Stimulated activated naive B cell treated with anti-CD40 and anti-IgM and Interleukin-4, amounts not matched to agents 10 μg/mL and 1 μg/mL and 100 μg/mL, for 72 hours (primary cell): ENCODE measurements at places on chromosomes 5 and 9.

GRCh38 chr5:151094852-151095245 lies 14.0 kb upstream of the TNIP1 start:
- H3K36me3 ChIP-seq, result peaks cover 41% of the 10 kb centered on the region
- peak overlapping the region; percentile 85 for H3K4me3 ChIP-seq
- H3K4me1 ChIP-seq, result peaks cover 92% of the 10 kb centered on the region
- no peaks in the 10 kb centered on the region for H3K27me3 ChIP-seq

DNA sequence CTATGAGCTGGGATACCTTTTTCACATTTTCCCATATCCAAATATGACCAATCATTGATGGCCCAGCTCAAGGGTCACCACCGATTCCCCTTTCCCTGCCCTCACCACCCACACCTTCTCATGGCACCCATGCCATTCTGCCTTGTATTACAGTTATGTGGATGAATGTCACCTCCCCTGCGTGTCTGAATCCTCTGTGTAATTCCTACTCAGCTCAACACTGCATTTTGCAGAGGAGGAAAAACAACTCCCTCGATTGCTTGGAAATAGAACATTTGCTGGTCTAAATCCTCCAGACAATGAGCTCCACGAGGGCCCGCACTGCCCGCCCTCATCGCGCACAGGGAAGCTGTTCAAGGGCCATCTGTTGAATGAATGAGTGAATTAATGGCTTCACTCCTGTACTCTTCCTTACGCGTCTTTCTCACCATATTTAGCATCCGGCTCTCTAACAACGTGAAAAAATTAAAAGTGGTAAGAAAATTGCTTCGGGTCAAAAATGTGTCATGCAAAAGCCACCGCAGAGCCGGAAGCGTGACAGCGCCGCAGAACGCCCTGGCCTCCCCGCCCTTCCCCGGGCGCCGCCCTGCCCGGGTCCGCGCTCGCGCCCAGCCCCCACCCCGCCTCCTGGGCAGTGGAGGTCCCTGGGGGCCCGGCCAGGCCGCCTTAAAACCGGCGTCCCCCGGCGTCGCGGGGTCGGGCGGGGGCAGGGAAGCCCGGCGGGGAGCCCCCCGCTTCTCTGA lies 704 bp downstream of the SUSD1 start:
- H3K36me3 ChIP-seq, result peaks cover 13% of the 10 kb centered on the region
- peaks cover 36% of the 10 kb centered on the region for H3K4me1 ChIP-seq
- DNase-seq, result peak; percentile 56
- H3K27ac ChIP-seq, result peak overlapping the region; percentile 82

- no peak for DNase-seq
- H3K27me3 ChIP-seq, result no peaks in the 10 kb centered on the region
- H3K27ac ChIP-seq, result peak overlapping the region; percentile 98
Measured at GRCh38 chr9:91359734-91360470, 1.8 kb downstream of the AUH start.

DNA sequence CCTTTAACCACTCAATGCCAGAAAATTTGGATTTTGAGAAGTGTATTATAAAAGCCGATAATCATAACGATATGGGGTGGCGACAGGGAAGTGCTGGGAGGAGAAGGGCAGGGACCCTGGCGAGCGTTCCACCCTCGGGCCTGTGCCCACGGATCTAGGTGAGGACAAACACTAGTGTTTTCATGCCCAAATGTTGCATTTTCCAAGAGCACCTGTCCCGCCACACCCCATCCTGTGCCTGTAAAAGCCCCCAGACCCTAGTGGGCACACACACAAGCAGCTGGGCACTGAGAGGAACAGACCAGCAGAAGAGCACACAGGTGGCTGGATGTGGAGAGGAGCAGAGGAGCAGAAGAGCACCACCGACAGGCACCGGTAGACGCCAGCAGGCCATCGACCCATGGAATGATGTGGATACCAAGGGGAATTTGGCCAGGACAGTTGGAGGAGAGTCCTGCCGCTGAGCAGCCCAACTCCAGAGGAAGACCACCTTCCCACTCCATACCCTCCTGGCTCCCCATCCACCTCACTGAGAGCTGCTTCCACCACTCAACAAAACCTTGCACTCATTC lies 315.0 kb downstream of the EDIL3 start:
- H3K27ac ChIP-seq, result no peak overlapping the region
- no peaks in the 10 kb centered on the region for H3K36me3 ChIP-seq
- no peak for DNase-seq
- no peaks in the 10 kb centered on the region for H3K4me1 ChIP-seq
- H3K4me3 ChIP-seq, result no peak overlapping the region

- H3K36me3 ChIP-seq, result no peaks in the 10 kb centered on the region
- H3K4me1 ChIP-seq, result peaks cover 35% of the 10 kb centered on the region
- H3K27ac ChIP-seq, result no peak overlapping the region
- DNase-seq, result peak; percentile 9
- H3K4me3 ChIP-seq, result no peak overlapping the region
Measured at GRCh38 chr9:107024193-107024592, 161.2 kb downstream of the ZNF462 start.

DNA sequence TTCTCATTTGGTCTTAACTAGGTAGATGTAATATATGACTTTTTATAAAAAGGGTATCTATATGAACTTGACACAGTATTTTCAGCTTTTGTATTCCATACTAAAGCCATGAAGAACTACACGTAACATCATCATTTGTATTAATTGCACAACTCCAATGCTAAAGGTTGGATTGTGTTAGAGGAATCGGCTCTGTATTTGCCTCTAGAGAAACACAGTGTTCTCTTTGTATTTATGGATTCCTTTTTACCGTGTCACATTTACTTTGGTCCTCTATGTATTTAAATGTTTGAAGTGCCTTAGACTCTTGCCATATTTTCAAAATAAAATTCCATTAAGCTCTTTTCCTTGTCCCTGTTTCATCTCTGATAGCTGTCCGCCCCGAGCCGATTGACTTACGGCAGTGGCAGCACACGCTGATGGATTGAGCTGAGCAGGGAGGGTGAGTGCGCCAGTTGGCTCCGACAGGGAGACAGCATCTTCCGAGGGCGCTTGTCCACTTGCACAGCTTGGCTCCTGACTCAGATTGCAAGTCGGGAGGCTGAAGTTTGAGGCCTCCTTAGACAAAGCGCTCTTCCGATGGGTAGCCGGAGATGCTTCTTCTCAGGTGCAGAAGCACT lies 95.6 kb upstream of the DMRT1 start:
- H3K27ac ChIP-seq, result no peak overlapping the region
- H3K4me3 ChIP-seq, result no peak overlapping the region
- no peaks in the 10 kb centered on the region for H3K36me3 ChIP-seq

- DNase-seq, result no peak
- no peaks in the 10 kb centered on the region for H3K4me1 ChIP-seq
- H3K36me3 ChIP-seq, result no peaks in the 10 kb centered on the region
- no peak overlapping the region for H3K4me3 ChIP-seq
Measured at GRCh38 chr9:135307300-135307699, 172.3 kb upstream of the PPP1R26 start.

DNA sequence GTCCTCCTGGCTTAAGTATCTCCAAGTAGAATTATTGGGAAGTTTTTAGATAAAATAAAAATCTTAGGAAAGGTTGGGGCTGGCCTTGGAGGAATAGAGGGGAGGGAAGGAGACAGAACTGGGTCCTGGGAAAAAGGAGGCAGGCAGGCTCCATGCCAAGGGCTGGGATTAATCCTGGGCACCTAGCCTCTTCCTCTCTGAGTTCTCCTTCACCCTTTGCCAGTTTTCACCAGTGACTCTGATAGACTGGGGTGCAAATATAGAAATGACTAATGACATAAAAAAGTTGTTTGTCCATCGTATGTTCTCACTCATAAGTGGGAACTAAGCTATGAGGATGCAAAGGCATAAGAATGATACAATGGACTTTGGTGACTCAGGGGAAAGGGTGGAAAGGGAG lies 81.9 kb downstream of the RMI1 start:
- H3K4me3 ChIP-seq, result no peak overlapping the region
- H3K27ac ChIP-seq, result no peak overlapping the region
- peaks cover 27% of the 10 kb centered on the region for H3K27me3 ChIP-seq
- H3K4me1 ChIP-seq, result no peaks in the 10 kb centered on the region
- no peak for DNase-seq

- DNase-seq, result no peak
- H3K27me3 ChIP-seq, result no peaks in the 10 kb centered on the region
- no peak overlapping the region for H3K27ac ChIP-seq
- H3K4me3 ChIP-seq, result no peak overlapping the region
Measured at GRCh38 chr5:18003784-18004183, 369.5 kb downstream of the TAF11L14 start.

- H3K27ac ChIP-seq, result no peak overlapping the region
- peaks cover 52% of the 10 kb centered on the region for H3K27me3 ChIP-seq
- DNase-seq, result no peak
- H3K4me1 ChIP-seq, result no peaks in the 10 kb centered on the region
- no peaks in the 10 kb centered on the region for H3K36me3 ChIP-seq
- no peak overlapping the region for H3K4me3 ChIP-seq
Measured at GRCh38 chr9:109448223-109448622, 49.9 kb downstream of the PTPN3 start.

DNA sequence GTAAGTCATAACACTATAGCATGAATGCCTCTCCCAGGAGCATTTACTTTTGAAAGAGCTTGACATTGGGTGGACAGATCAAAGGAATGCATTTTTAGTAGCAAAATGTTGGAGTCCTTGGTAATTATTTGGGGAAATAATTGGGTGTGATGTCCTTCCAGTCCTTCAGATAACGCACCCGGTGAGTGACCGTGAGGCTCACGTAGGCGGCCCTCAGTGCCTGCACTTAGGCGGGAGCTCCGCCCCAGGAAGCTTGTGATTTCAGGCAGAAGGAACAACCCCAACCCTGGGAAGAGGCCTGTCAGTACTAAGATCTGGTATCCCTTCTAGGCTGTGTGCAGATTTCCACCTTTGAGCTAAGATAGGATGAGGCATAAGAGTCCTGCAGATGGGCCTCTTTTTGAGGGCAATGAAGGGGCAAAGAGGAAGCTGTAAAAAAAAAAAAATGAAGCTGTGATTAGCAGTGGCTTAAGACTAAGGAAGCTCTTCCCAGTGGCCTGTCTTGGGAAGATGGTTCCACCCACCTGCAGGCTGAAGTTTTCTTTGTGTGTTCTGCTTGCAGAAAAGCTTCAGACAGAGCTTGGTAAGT lies 14.9 kb downstream of the BTNL9 start:
- H3K4me1 ChIP-seq, result peaks cover 32% of the 10 kb centered on the region
- peaks cover 84% of the 10 kb centered on the region for H3K27me3 ChIP-seq
- H3K4me3 ChIP-seq, result no peak overlapping the region
- peaks cover 3% of the 10 kb centered on the region for H3K36me3 ChIP-seq

- H3K27me3 ChIP-seq, result no peaks in the 10 kb centered on the region
- H3K4me1 ChIP-seq, result peaks cover 60% of the 10 kb centered on the region
- H3K27ac ChIP-seq, result peak within 1 kb of the TSS; percentile 62
- H3K36me3 ChIP-seq, result peaks cover 69% of the 10 kb centered on the region
Measured at GRCh38 chr9:123355761-123356431, at the start of gene CRB2. CRB2 (plus strand) TSS chr9:123356197; CDS start chr9:123356261, 64 bp downstream.

DNA sequence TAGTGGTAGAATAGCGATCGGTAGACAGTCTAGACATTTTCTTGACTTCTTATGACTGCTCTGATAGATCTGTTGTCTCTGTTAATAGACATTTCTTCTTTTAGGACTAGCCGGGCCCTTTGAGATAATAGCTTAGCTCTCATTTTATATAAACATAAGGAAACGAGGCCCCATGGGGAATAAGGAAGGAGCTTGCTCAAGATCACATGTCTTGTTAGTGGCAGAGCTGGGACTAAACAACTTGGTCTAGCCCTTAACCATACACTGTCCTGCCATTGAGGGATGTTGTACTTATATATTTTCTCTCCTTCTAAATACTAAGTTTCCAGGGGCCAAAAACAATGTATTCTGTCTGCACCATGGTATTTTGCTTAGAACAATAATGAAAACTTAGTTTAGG lies 140.0 kb downstream of the GCNT1 start:
- no peak overlapping the region for H3K27ac ChIP-seq
- DNase-seq, result no peak
- H3K4me3 ChIP-seq, result no peak overlapping the region
- H3K4me1 ChIP-seq, result peaks cover 16% of the 10 kb centered on the region
- H3K36me3 ChIP-seq, result peaks cover 5% of the 10 kb centered on the region

- peak overlapping the region; percentile 17 for H3K4me3 ChIP-seq
- DNase-seq, result peak; percentile 59
- no peaks in the 10 kb centered on the region for H3K27me3 ChIP-seq
- H3K36me3 ChIP-seq, result peaks cover 7% of the 10 kb centered on the region
Measured at GRCh38 chr9:112844771-112845542, 45.7 kb downstream of the SLC46A2 start.

DNA sequence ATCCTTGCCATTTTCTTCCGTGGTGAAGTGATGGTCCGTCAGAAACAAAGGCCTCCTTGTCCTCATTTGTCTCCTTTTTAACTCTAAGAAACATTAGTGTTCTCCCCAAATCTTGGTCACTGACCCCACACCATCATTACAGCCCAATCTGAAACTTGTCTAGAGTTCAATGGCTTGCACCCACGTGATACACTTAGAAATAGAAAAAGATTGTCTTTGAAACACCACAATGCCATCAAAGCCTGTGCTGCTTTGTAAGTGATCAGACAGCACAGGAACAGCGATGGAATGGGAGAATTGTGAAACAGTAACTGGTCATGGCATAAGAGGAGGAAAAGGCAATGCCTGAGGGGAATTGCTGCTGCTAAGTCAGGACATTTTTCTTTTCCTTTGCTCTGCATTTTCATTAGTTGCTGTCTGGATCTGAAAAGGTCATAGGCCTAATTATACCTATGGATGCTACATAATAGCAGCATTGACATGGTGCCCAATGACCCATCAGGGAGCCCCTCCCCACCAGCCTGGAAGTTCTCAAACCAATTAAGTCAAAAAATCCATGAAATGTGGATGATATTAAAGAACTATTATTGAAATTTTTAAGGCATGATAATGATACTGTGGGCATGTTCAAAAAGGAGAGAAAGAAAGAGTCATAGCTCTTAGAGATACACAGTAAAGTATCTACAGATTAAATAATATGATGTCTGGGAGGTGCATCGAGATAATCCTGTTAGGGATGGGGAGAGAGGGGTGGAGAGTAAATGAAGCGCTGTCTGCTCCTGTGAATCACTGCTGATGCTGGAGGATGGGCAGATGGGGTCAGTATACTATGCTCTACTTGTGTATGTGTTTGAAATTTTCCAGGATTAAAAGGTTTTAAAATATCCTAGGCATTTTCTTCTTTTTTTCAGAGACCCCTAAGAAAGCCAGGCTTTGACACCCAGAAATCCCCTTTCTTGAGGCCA lies 83.6 kb downstream of the ENC1 start:
- no peaks in the 10 kb centered on the region for H3K4me1 ChIP-seq
- peaks cover 17% of the 10 kb centered on the region for H3K27me3 ChIP-seq
- H3K27ac ChIP-seq, result no peak overlapping the region
- no peak for DNase-seq
- no peak overlapping the region for H3K4me3 ChIP-seq

- DNase-seq, result no peak
Measured at GRCh38 chr5:17497446-17497845, 585 bp upstream of the TAF11L2 start.

DNA sequence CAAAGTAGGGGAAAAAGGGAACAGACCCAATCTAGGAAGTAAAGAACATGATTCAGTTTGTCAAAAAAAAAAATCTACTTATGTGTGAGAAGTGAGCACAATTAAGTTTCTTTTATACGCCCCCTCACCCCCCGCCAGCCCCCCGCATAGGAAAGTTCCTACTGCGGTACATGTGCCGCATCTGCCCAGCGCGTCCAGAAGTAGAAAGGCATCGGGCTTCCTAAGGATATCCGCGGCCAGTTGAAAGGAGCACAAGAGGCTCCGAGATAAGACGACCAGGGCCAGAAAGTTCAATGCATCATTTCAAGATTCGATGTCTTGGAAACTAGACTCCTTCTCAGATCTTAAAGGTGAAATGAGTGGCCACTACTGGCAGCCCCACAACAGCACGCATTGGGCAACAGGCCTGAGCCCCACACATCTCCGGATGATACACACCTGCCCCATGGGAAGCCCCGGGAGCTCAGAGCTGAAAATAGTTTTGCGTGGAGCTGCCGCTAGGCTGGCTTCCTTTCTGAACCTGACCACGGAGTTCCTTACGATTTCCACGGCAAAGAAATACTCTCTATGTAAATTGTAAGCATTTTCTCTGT lies 203.9 kb downstream of the RAB3C start:
- H3K4me1 ChIP-seq, result peaks cover 12% of the 10 kb centered on the region
- DNase-seq, result peak; percentile 5
- H3K36me3 ChIP-seq, result peaks cover 6% of the 10 kb centered on the region
- H3K4me3 ChIP-seq, result peak overlapping the region; percentile 29
